Stimulated activated CD4-positive, alpha-beta T cell treated with anti-CD3 and anti-CD28 coated beads, Interleukin-4, amount 100 ng/mL, for 4 hours (primary cell): ENCODE measurements at places on chromosomes 16 and 17.

DNA sequence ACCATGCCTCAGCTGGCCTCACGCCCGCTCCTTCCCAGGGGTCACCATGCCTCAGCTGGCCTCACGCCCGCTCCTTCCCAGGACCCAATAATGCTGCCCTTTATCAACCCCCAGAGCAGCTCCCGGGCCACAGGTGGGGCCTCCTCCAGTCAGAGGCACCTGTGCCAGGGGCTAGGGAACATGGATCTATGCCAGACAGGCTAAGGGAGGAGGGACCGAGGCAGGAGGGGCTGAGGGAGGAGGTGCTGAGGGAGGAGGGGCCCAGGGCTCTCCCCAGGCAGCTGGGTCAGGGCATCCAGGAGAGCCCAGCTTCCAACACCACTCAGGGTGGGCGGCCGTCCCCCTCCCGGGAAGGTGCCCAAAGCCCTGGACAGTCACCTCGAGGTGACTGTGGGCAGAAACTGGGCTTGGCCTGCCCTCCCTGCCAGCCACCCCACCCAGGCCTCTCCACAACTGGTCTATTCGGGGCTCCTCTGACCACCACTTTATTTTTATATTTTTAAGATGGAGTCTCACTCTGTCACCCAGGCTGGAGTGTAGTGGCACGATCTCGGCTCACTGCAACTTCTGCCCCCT is 19.4 kb downstream of the UTS2R start:
- no peak for DNase-seq

DNA sequence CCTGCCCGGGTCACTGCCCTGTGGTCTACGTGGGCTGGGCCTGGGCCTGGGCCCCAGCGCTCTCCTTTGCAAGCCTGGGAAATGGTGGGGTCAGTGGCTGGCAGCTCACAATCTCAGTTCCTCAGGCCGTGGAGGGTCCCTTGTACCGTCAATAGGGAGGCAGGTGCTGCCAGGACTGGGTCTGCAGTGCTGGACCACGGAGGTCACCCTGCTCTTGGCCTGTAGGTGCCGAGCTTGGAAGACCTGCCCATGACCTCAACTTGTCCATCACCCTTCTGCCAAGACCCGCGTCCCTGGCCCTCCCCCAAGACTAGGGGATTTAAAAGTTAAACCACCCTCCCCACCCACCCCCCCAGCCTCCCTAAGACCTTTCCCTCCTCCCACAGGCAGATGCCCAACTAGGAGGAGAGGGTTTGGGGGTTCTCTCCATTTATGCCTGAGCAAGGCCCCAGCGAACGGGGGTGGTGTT is 2.5 kb downstream of the TBX2 start:
- DNase-seq: no peak

DNA sequence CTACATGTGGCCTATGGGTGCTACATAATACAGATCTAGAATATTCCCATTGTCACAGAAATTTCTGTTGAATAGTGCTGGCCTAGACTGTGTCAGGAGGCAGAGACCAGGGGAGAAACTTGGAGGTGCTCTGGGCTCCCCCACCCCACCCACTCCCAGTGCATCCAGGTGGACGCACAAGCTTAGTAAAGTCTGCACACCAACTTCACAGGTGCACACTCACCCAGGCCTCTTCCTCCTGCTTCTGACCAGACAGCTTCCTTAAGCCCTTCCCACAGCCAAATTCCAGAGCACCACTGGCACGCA is 7.6 kb upstream of the CNP start:
- no peak for DNase-seq

DNA sequence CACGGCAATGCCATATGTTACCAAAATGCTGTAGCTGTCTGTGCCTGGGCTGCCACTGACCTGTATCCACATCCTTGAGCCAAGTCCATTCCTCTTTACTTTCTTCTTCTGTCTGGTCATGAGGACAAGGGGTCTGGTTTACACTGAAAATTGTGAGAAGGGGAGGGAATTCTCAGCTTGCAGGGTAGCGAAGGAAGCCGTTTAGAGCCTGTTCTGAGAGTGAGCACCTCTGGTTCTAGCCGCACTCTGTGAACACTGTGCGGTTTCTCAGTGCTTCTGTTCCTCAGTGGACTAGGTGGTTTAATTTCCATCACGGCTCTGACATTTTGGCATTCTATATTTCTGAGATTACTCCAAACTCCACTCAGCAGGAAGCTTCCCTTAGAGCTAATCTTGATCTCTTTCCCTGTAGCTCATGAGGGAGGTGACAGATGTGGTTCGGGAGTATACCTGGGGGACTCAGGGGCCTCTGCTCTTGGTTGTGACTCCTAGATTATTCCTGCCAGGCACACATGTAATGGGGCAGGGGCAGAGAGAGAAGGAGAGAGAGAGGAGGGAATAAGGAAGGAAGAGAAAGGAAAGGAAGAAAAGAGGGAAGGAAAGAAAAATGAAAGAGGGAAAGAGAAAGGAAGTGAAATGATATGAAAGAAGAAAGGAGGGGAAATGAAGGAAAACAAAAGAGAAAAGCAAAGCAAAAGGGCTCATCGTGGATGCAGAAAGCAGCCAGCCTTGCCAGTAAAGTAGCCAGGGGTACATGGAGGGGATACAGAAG is 14.2 kb upstream of the TBX21 start:
- DNase-seq: no peak

DNA sequence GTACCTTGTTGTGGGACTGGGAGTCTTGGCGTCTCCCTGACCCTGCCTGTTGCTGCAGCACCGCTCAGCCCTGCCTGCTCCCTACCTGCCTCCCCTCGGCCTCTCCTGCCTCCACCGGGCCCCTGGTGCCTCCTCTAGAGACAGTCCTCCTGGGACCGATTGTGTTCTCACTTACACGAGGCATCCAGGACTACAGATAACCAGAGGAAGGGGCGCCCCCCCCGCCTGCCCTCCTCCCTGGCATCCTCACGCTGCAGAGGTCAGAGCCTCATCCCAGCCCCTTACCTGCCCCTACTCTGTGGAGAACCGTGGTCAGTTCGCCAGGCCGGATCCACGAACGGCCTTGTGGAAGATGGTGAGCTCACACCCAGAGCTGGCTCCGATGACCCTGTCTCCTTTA is 24.8 kb downstream of the MAPT start:
- DNase-seq: no peak

DNA sequence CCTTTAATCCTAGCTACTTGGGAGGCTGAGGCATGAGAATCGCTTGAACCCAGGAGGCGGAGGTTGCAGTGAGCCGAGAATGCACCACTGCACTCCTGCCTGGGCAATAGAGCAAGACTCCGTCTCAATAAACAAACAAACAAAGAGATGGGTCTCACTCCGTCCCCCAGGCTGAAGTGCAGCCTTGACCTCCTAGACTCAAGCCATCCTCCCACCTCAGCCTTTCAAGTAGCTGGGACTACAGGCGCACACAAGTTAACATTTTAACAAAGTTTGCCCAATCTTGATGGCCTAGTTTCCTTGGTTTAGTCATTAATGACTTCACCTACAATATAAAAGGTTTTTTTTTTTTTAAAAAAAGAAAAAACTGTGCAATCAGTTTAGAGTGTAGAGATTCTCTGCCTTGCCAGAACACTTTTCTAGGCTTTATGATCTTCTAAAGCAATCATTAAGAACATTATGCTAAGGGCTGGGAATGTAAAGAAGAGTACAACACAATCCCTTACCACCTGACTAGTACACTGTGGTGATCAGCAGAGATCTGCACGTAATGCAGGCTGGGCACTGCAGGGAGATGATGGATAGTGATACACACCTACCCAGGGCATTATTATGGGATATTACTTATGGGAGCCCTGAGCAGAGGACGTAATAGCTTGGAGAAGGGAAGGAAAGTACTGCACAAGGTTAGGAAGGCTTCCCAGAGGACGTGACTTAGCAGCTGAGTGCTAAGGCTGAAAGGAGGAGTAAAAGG is 6.9 kb downstream of the GOT2 start:
- DNase-seq: no peak

DNA sequence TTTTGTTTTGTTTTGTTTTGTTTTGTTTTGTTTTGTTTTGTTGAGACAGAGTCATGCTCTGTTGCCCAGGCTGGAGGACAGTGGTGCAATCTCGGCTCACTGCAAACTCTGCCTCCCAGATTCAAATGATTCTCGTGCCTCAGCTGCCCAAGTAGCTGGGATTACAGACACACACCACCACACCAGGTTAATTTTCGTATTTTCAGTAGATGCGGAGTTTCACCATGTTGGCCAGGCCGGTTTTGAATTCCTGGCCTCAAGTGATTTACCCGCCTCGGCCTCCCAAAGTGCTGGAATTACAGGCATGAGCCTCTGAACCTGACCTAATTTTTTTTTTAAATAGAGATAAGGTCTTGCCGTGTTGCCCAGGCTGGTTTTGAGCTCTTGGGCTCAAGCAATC is 46.5 kb downstream of the CACNG3 start:
- DNase-seq: no peak

GRCh38 chr16:73033271-73033998 is 14.5 kb downstream of the ZFHX3 start:
- no peak for DNase-seq

DNA sequence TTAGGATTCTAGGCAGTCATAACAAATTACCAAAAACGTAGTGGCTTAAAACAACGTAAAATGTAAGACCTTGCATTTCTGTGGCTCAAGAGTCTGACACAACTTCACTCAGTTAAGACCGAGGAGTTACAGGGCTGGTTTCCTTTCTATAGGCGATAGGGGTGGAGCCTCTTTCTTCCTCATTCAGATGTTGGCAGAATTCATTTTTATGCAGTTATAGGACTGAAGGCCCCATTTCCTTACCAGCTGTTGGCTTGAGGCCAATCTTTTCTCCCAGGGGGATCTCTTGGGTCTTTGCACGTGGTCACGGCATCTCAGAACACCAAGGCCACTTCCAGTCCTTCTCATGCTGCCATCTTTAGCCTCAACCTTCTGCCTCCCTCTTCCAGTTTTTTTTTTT is 145.2 kb downstream of the KCNJ2 start:
- DNase-seq: no peak

GRCh38 chr17:9810100-9810949 is 11.6 kb downstream of the GSG1L2 start:
- DNase-seq: no peak

GRCh38 chr16:81810361-81810760 is 31.3 kb downstream of the PLCG2 start:
- DNase-seq: no peak

GRCh38 chr16:12590963-12591362 is 212.7 kb downstream of the CPPED1 start:
- DNase-seq: no peak

DNA sequence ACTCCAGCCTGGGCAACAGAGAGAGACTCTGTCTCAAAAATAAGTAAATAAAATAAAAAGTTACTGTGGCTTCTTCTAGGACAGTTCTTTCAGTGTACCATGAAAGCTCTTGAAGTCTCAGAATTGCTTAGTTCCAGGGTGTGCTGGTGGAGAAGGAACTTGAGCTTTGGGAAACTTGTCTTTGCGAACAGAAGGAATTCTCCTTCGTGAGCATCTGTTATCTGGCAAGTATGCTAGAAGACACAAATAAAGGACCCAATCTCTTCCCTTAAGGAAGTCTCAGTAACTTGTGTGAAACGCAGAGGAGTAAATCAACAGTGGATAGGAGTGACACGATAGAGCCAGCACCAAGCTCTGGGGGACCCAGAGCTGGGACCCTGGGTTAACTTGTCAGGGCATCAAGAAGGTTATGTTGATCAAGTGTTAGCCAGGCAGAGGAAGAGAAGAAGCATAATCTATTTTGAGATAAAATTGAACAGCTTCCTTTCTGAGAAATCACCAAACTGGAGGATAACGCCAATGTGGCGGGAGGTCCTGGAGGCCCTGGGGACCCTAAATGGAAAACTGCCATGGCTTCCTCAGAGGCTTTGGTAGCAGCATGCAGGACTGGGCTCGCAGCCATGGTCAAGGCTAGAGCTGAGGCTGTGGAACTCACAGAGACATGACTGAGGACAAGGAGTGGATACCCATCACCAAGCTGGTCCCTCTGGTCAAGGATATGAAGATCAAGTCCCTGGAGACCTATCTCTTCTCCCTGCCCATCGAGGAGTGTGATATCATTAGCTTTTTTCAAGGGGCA is 72.1 kb upstream of the HAS3 start:
- no peak for DNase-seq
